Activated naive CD8-positive, alpha-beta T cell treated with anti-CD3 and anti-CD28 coated beads for 36 hours (primary cell): ENCODE measurements at places on chromosomes 1 and 21.

- no peak for DNase-seq
- no peaks in the 10 kb centered on the region for H3K4me1 ChIP-seq
- peaks cover 6% of the 10 kb centered on the region for H3K27me3 ChIP-seq
These were observed 32.5 kb downstream of the KCNH1 start for GRCh38 chr1:211101481-211101880.

GRCh38 chr1:111963985-111964738 is 25.3 kb downstream of the KCND3 start:
- no peak for DNase-seq
- H3K4me1 ChIP-seq = no peaks in the 10 kb centered on the region
- H3K27ac ChIP-seq = no peak overlapping the region
- H3K4me3 ChIP-seq = no peak overlapping the region
- peaks cover 28% of the 10 kb centered on the region for H3K27me3 ChIP-seq

DNA sequence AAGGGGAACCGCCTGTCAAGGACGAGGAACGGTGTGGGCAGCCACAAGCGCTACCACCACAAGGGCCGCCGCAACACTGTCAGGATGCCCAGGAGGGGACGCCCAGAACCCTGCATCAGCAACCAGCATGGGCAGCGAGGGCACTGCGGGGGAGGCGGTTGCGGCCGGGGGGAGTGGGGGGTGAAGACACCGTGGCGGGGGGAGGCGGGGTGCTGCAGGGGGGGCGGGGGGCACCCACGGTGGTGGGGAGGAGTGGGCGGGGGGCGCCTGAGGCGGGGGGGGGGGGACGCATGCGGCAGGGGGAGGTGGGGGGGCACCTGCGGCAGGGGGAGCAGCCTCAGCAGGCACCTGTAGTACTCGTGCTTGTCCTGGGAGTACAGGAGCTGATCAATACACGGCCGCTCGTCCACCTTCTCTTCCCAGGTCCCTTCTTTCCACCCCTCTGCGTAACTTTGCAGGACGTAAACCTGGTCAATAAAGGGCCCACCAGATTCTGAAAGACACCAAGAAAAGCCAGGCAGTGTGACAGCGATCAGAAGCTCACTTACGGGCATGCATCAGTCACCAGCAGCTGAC is 4.6 kb downstream of the POFUT2 start:
- no peak for DNase-seq
- no peaks in the 10 kb centered on the region for H3K4me1 ChIP-seq
- H3K27me3 ChIP-seq = no peaks in the 10 kb centered on the region
- H3K36me3 ChIP-seq = no peaks in the 10 kb centered on the region
- H3K4me3 ChIP-seq = no peak overlapping the region

DNA sequence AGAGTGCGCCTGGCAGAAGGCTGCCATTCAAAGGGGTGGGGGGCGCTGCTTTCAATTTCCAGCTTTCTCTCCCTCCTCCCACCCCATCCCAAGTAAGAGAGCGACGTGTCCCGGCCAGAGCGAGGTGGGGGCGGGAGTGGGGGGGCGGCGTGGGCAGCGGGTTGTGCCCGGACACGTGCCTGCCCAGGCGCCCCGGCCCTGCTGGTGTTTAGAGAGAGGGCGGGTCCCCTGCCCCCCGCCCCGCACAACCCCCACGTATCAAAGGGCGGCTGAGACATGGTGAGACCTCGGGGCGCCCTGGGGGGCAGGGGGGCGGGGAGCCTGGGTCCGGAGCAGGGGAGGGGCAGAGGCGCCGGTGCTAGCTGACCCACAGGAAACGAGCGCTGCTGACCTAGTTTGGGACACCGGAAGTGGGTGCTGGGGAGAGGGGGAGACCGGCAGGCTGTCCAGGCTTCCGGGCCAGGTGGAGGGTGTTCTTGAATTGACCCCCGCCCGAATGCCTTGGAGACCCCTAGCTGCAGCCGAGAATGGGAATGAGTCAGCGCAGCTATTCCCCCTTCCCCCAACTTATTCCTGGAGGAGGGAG is 1.3 kb downstream of the ZBTB7B start:
- H3K36me3 ChIP-seq = peaks cover 6% of the 10 kb centered on the region
- peaks cover 3% of the 10 kb centered on the region for H3K27me3 ChIP-seq
- H3K4me1 ChIP-seq = peaks cover 49% of the 10 kb centered on the region
- peak overlapping the region; percentile 90 for H3K27ac ChIP-seq
- peak overlapping the region; percentile 86 for H3K4me3 ChIP-seq
- no peak for DNase-seq

- no peak for DNase-seq
- no peak overlapping the region for H3K4me3 ChIP-seq
- no peaks in the 10 kb centered on the region for H3K4me1 ChIP-seq
- H3K27me3 ChIP-seq = peaks cover 10% of the 10 kb centered on the region
These were observed 44.1 kb upstream of the TSPAN2 start for GRCh38 chr1:115133440-115133839.

- H3K4me3 ChIP-seq = no peak overlapping the region
- no peaks in the 10 kb centered on the region for H3K4me1 ChIP-seq
- no peaks in the 10 kb centered on the region for H3K27me3 ChIP-seq
- DNase-seq = no peak
These were observed 310.4 kb downstream of the ASTN1 start for GRCh38 chr1:176854121-176854520.

GRCh38 chr1:234889643-234890042 is 239.0 kb downstream of the TOMM20 start:
- peaks cover 30% of the 10 kb centered on the region for H3K4me1 ChIP-seq
- H3K4me3 ChIP-seq = no peak overlapping the region
- no peaks in the 10 kb centered on the region for H3K36me3 ChIP-seq
- H3K27ac ChIP-seq = no peak overlapping the region
- DNase-seq = no peak

DNA sequence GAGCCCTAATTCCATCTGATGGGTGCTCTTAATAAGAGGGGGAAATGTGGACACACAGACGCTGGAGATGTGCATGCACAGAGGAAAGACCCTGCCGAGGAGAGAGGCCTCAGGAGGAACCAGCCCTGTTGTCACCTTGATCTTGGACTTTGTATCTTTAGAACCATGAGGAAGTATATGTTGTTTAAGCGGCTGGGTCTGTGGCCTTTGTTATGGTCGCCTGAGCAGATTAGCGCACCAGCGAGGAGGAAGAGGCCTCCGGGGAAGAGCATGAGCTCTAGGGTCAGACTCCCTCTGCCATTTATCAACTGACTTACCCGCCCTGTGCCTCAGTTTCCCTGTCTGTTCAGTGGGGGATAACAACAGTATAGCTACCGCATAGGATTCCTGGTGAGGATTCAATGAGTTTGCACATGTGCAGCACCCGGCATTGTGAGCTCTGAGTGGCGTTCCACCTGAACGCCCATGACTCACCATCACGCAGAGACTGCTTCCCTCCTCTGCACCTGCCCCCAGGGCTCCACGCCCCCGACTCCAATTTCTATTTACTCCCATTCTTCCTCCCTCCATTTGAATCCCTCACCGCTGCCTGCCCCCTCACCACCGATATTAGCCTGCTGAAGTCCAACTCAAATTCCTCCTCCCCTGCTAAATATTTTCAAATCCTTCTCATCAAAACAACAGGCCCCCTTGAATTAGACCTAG is 67.2 kb downstream of the ATP5PO start:
- peaks cover 5% of the 10 kb centered on the region for H3K36me3 ChIP-seq
- no peaks in the 10 kb centered on the region for H3K27me3 ChIP-seq
- no peak overlapping the region for H3K4me3 ChIP-seq
- no peak overlapping the region for H3K27ac ChIP-seq
- no peaks in the 10 kb centered on the region for H3K4me1 ChIP-seq

GRCh38 chr1:18142471-18142870 is 34.9 kb downstream of the IGSF21 start:
- no peak overlapping the region for H3K27ac ChIP-seq
- H3K36me3 ChIP-seq = no peaks in the 10 kb centered on the region
- H3K27me3 ChIP-seq = no peaks in the 10 kb centered on the region
- no peak for DNase-seq
- no peaks in the 10 kb centered on the region for H3K4me1 ChIP-seq
- no peak overlapping the region for H3K4me3 ChIP-seq

- H3K27me3 ChIP-seq = no peaks in the 10 kb centered on the region
- H3K27ac ChIP-seq = no peak overlapping the region
- H3K36me3 ChIP-seq = peaks cover 14% of the 10 kb centered on the region
- peaks cover 14% of the 10 kb centered on the region for H3K4me1 ChIP-seq
- DNase-seq = no peak
- no peak overlapping the region for H3K4me3 ChIP-seq
These were observed 22.8 kb downstream of the WDR26 start for GRCh38 chr1:224411766-224412165.

GRCh38 chr1:203238535-203238934 is 9.1 kb upstream of the CHIT1 start:
- DNase-seq = no peak
- H3K27ac ChIP-seq = no peak overlapping the region
- H3K36me3 ChIP-seq = peaks cover 4% of the 10 kb centered on the region
- H3K4me3 ChIP-seq = no peak overlapping the region
- no peaks in the 10 kb centered on the region for H3K4me1 ChIP-seq
- peaks cover 21% of the 10 kb centered on the region for H3K27me3 ChIP-seq

- DNase-seq = no peak
- H3K4me1 ChIP-seq = no peaks in the 10 kb centered on the region
- H3K36me3 ChIP-seq = no peaks in the 10 kb centered on the region
- no peak overlapping the region for H3K27ac ChIP-seq
These were observed 293.0 kb downstream of the HHAT start for GRCh38 chr1:210621712-210622111.

DNA sequence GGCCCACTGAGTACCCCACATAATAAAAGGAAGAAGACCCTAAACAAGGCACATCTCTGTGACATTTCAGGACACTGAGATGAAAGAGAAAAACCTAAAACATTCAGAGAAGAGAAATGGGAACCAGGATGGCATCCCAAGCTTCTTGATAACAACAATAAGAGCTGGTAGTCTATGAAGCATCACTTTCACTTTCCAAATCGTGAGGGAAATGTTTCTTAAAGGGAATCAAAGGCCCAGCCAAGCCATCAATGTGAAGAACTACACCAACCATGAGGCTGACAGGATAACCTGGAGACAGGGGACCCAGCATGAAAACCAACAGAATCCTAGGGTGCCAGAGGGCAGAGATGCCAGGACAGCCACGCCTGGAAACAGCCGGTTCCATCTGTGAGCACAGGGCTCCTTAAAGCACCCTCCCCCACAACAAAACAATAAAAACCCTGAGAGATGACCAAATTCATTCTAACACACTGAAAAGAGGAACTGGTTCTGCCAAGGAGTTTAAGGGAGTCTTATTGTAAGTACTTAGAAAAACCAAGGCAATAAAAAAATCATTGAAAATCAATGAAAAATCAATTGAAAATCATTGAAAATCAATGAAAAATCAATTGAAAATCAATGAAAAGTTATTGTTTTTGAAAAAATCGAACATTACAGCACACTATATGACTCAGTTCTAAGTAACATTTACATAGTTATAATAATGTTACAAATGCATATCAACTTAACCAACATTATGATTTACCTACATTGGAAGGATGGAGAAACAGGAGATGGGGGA is 141.5 kb upstream of the ERG start:
- H3K27me3 ChIP-seq = peaks cover 13% of the 10 kb centered on the region
- H3K27ac ChIP-seq = no peak overlapping the region
- DNase-seq = no peak
- H3K36me3 ChIP-seq = peaks cover 2% of the 10 kb centered on the region
- peaks cover 2% of the 10 kb centered on the region for H3K4me1 ChIP-seq
- H3K4me3 ChIP-seq = no peak overlapping the region

GRCh38 chr1:3017440-3018050 is 3.7 kb upstream of the ACTRT2 start:
- H3K4me3 ChIP-seq = no peak overlapping the region
- H3K27me3 ChIP-seq = peaks cover 12% of the 10 kb centered on the region
- no peaks in the 10 kb centered on the region for H3K36me3 ChIP-seq
- no peak for DNase-seq
- no peaks in the 10 kb centered on the region for H3K4me1 ChIP-seq
- H3K27ac ChIP-seq = no peak overlapping the region

DNA sequence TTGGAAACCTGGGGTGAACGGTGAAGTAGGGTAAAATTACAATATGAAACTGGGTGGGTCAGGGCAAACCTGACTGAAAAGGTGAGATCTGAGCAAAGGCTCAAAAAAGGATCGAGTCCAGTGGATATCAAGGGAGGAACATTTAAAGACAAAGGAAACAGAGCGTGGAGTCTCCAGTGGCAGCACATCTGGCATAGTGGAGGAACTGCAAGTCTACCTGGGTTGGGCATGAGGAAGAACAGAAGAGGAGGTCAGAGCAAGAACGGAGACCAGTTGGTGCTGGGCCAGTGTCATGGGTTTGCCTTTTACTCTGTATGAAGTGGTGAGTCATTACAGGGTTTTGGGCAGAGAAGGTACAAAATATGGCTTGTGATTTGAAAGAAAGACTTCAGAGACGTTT is 163.7 kb downstream of the NTPCR start:
- H3K27me3 ChIP-seq = no peaks in the 10 kb centered on the region
- DNase-seq = no peak
- H3K4me3 ChIP-seq = no peak overlapping the region
- peaks cover 21% of the 10 kb centered on the region for H3K4me1 ChIP-seq
- peaks cover 54% of the 10 kb centered on the region for H3K36me3 ChIP-seq

DNA sequence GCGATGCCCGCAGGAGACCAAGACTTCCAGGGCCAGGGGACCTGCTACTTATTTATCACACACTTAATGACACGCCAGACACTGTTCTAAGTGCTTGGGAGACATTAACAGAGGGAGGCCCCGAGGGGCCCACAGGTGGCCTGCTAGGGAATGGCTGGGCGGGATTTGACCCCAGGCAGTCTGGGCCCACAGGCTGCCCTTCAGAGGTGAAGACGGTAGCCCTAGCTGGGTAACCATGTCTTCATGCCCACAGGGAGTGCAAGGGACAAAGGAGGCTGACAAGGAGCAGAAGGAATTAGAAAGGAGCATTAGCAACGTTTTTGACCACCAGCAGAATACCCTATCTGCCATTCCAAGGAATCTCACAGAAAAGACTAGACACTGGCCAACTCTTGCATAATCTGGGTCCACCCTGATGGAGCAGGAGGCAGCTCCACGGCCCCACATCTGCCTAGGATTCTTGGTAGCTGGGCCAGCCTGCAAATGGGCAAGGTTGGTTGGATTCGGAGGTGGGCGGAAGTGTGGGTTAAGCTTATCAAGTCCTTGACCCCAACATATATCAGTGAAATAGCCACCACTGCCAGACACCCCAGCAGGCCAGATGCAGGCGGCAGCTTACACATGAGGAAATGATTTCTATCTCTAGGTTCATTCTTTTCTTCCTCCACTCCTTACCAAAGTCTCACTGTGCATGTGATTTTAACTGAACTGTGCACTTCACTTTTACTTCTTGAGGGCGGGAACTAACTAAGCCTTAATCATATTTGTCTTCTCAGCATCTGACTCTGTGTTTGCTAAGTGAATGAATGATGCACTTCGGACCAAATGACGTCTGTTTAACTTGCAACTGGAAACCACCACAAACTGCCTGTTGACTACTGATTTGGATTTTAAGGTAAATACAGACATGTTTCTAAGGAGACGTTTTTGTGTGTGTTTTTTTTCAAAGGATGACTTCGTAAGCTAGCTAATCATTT is 3.4 kb upstream of the ETS2 start:
- peaks cover 14% of the 10 kb centered on the region for H3K27me3 ChIP-seq
- H3K4me1 ChIP-seq = peaks cover 18% of the 10 kb centered on the region
- H3K27ac ChIP-seq = no peak overlapping the region
- DNase-seq = no peak
- H3K4me3 ChIP-seq = no peak overlapping the region
- peaks cover 5% of the 10 kb centered on the region for H3K36me3 ChIP-seq
